ENCODE measurements at places on chromosomes 7 and 10.

- DNase-seq, result no peak
Observed at GRCh38 chr10:118395947-118396346, 53.8 kb upstream of the FAM204A start.

- DNase-seq, result no peak
Observed at GRCh38 chr7:129843978-129844840, 108.6 kb downstream of the UBE2H start.

DNA sequence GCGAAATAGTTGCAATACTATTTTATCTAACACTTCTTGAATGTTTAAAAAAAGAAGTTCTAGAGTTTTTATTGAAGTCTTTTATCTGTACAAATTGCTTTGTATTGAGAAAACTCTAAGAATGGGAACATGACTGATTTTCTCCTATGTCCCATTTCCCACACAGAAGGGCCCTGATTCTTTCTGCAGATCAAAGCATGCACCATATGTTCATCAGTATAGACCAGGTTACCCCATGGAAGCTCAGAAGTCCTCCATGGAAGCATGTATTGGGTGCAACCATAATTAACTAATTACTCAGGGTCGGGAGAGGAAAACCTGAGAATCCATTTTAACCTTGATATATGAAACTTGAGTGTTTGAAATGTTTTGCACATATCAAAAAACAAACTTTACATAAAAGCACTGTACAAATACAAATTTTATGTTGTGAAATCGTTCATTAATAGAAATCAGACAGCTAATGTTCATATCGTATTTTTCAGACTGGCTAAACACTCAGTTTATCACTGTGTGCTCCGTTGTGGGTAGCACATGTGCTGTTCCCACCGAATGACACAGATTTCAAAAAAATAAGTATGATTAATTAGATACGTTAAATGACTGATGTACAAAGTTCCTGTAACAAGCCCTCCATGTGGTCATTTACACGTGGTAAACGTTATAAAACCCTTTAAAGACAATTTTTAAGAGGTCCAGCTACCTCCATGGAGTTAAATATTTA lies 71.5 kb downstream of the PTF1A start:
- DNase-seq, result no peak

DNA sequence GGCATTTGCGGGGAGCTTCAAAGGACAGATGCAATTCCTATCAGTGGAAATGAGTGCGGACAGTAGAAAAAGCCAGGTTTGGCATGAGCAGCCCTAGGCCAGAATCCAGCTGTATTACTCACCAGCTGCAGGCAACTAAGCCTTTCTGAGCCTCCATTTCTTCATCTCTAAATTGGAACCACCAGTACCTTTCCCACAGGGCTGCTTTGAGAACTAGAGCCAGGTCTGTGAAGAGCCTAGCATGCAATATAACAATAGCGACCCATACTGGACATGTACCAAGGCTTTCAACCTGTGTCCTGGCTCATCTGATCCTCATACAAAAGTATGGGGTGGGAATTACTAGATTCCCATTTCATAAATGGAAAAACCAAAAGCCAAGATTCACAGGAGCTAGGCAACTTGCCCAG lies 101.0 kb downstream of the GSAP start:
- DNase-seq, result no peak

GRCh38 chr10:44860811-44861736 lies 50.1 kb upstream of the TMEM72 start:
- no peak for DNase-seq

GRCh38 chr10:132551808-132552130 lies 14.2 kb downstream of the INPP5A start:
- DNase-seq, result no peak

DNA sequence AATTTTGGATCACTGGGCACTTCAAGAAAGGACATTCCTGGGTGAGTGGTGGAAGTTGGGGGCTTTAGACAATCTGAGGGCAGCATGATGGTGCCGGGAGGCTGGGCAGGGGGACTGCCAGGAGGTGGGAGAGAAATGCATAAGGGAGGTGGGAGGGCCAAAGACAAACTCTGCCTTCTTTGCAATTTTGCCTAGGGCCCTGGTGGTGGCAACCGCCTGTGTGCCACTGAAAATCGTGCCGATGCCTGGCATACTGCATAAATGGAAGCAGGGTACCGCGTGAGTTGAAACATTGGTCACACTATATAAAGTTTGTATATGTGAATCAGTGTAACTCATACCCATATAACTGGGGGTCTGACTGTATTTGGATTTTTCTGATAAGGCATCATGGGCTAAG lies 3.3 kb downstream of the LUC7L2 start:
- no peak for DNase-seq

DNA sequence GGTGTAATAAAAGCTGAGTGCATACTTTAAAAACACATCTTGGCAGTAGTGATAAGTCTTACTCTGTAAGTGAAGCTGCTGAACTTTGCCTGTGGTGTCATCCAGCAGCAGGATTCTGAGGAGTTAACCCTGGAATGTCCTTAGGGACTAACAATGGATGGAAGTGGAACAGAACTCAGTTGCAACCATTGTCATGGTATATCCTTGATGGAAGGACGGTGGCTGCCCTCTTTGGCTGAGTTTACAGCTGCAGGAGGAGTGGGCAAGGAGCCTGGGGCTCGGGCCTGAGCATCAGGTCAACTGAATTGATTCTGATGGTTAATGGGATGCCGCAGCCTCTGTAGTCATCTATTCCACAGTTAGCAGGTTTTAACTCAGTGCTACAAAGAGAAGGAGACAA lies 56.2 kb downstream of the MRC1 start:
- no peak for DNase-seq

GRCh38 chr7:4706384-4707216 lies 24.5 kb downstream of the FOXK1 start:
- no peak for DNase-seq

DNA sequence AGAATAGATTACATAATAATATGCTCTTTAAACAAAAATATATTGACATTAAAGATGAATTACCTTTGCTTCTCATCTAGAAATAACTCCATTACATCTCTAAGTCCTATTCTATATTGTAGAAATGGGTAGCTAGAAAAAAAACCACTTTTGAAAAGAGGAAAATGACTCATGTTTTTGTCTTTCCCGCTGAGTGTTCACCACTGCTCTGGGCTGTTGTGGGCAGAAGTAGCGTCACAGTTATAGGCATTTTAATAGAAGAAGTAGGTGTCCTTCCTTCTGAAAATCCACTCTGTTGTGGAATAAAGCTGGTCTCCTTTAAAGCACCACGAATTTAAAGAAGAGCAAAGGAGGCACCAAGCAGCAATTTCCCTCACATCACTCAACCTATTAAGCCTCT lies 117.6 kb upstream of the NFE2L3 start:
- DNase-seq, result no peak

- peak; percentile 18 for DNase-seq
Observed at GRCh38 chr10:123995461-123996131, 97.8 kb downstream of the CHST15 start.

DNA sequence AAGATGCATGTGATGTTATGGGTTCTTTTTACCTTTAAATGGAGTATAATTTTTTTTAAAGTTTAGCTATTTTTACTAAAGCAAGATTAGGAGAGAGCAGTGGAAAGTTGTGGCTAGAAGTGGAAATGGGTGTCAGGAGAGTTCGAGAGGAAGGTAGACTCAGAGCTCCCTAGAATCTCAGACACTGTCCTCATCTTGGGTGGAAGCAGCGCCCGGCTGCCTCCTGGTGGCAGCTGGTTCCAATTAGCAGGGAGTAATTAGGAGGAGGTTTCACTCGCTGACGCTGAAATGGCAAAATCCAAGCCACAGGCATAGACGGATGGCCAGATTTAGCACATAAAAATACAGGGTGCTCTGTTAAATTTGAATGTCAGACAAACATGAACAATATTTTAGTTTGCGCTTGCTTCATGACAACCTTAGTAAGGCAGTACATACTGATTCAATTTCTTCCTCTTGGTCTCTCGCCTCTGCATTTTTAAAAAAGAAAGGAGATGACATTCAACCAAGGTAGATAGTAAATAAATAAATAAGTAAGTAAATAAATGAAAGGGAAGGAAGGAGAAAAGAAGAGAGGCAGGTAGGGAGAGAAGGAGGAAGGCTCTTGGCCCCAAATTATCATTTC lies 58.5 kb downstream of the LGI1 start:
- DNase-seq, result peak; percentile 27

DNA sequence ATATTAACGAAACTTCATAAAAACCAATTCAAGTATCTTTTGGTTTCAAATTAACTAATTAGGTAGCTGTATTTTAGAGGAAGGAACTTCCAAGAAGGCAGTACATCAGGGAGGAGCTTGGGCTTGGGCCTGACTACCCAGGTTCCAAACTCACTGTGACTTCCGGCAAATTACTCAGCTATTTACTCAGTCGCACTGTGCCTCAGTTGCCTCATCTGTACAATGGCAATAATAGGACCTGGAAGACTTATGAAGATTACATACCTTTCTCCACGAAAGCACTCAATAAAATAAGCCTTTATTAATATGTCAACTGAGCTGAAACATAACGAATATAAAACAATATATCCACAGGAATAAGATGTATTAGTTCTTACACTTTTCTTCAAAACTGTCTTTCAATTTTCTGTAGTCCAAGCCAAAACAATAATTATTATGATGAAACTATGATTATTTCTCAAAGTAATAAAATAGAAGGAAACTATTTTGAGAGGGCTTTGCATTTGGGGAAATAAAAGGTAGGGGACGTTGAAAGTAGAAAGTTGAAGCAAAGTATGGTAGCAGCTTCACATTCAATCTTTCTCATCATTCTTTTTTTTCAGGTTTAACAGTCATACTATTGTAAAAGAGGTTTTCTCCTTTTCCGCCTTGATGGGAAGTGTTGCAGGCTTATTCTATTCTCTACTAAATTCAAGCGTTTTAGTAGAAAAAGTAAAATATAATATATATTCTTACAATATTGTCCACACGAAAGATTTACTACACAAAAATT lies 10.5 kb upstream of the EBLN1 start:
- no peak for DNase-seq

GRCh38 chr10:2079603-2080078 lies 342.3 kb upstream of the ADARB2 start:
- no peak for DNase-seq

DNA sequence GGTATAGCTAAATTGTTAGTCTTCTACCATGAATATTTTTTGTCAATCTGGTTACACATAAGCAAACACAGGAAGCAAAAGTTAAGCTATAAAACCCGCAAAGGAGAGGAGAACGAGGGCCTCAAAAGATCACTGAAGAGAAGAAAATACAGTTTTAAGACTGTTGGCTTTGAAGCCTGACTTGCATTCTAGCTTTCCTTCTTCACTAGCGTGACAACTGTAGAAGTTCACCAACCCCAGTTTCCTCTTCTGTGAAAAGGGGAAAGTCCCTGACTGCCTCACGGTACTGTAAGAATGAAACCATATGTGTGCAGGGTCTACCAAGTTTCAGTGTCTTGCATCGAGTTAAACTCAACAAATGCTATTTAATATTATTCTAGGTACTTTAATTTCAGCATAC lies 7.5 kb upstream of the LRRN3 start:
- peak; percentile 87 for DNase-seq

GRCh38 chr7:25765110-25765655 lies 386.8 kb upstream of the NFE2L3 start:
- no peak for DNase-seq

GRCh38 chr10:4239186-4239585 lies 454.2 kb upstream of the KLF6 start:
- DNase-seq, result no peak

GRCh38 chr10:14601872-14602725 lies 172.6 kb downstream of the FAM107B start:
- DNase-seq, result peak; percentile 64

- peak; percentile 36 for DNase-seq
Observed at GRCh38 chr10:15419279-15419874, 48.3 kb upstream of the FAM171A1 start.

All from activated CD4-positive, alpha-beta T cell treated with anti-CD3 and anti-CD28 coated beads, Interleukin-2, amount 10 ng/mL, durations not matched to agents 7 days and 5 days (primary cell).